NCI-H2029 (cell line): ENCODE measurements at places on chromosomes 2 and 18.
A peak's percentile ranks its signal among the peaks of the same experiment; 100 is the strongest.

- DNase-seq, result no peak
Observed at GRCh38 chr2:97713296-97714083, at the start of gene ZAP70. Gene ZAP70, plus strand, starts transcription at chr2:97713576. Its CDS starts 10,461 bp downstream, at chr2:97724037.

- DNase-seq, result no peak
Observed at GRCh38 chr2:101753720-101754490, 56.4 kb downstream of the MAP4K4 start.

DNA sequence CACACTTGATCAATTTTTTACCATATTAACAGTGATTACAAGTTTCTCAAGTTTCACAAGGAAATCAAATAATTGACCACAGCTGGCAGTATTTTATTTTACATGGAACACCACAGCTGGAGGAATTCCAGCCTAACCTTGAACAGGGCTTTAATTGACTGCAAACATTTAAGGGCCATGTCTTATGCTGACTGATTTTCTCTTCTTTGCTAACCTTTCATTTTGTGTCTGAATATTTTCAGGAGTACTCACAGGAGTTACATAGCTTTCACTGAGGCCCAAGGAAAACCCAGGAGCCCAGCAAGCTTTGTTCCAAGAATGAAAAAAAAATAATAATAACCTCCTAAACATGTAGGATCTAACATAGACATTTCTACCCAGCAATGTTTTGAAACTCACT, 49.6 kb downstream of the FRZB start:
- no peak for DNase-seq

- peak; percentile 39 for DNase-seq
Observed at GRCh38 chr2:136468799-136469369, 296.5 kb upstream of the THSD7B start.

- DNase-seq, result no peak
Observed at GRCh38 chr2:34570266-34570872, 971.3 kb upstream of the FAM98A start.

- DNase-seq, result no peak
Observed at GRCh38 chr2:9483107-9483506, 8.8 kb downstream of the IAH1 start.

DNA sequence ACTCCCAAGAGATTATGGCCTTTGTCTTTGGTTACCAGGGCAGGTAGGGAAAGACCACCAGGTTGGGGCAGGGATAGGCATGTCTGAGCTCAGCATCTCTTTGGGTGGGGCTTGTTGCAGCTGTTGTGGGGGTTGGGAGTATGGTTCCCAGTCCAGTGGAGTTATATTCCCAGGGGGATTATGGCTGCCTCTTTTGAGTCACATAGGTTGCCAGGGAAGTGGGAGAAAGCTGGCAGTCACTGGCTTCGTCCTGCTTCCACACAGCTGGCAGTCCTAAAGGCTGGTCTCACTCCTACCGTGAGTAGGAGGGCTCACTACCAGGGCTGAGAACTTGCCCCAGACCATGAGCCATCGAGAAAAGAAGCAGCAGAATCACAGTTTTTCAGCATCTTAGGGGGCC, 79.1 kb downstream of the LYPD6 start:
- DNase-seq, result no peak

GRCh38 chr2:237161189-237161588, 75.5 kb downstream of the COPS8 start:
- DNase-seq, result no peak

GRCh38 chr2:32931945-32932709, 14.6 kb upstream of the LTBP1 start:
- DNase-seq, result no peak

DNA sequence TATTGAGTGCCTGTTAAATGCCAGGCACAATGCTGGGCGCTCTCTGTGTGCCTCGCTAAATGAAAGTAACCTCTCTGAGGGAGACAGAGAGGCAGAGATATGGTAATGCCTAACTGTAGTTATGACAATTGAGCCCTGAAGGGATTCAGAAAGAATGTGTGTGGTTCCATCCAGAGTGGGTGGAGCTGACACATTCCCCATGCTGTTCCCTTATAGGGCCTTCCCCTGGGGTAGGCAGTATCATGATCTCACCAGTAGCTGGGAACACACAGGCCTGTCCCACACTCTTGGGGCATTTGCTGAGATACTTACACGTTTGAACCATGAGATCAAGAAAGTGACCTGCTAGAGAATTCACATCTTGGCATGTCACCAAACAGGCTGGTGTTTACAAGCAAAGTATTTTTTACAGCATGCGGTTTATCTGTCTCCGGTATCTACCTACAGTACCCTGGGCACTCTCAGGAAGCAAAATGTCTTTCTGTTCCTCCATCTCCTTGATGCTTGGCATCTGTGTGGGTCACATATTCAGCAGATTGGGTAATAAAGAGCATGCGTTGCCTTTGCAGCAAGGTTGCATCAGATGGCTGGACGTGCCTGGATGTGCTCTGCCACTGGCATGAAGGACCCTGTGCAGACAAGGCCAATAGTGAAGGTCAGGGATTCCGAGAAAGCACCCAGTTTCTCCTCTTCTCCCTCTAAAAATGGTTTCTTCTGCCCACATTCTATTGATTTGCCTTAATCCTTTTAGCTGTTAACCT, 9.4 kb downstream of the CTIF start:
- DNase-seq, result no peak

GRCh38 chr2:60486551-60486950, 66.9 kb downstream of the BCL11A start:
- no peak for DNase-seq

- no peak for DNase-seq
Observed at GRCh38 chr2:113854970-113855740, 34.7 kb upstream of the ACTR3 start.

DNA sequence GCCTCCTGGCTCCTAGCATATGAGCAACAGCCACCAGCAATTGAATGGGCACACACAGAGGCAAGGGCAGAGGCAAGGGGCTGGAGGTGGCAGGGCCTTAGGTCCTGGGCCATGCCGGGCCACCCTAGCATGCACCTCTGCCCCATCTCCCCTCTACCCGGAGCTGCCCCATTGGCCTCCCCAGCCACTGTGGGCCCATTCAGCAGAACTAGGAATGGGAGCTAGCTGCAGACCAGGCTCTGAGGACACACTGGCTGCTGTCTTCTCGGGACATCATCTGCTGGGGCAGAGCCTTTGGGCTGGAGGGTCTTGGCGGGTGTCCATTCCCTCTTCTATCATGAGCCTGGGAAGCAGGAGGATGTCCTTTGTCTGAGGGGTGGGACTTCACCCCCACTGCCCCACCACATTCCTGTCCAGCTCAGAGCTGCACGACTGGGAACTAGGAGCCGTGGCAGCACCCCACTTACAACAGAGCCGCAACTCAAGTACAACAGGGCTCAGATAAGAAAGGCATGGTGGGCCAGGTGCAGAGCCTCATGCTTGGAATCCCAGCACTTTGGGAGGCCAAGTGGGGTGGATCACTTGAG, 800 bp downstream of the VIL1 start:
- DNase-seq, result no peak
